ENCODE measurements at places on chromosomes 11 and 22. TPM values are rescaled to one million over a fixed set of nuclear protein-coding genes. Genes with fewer than 3 reads are reported as not detected.

The CEND1 gene
- total RNA-seq, result 2.6 TPM

The CEP126 gene
- total RNA-seq, result 1.6 TPM

The PRAME gene
- total RNA-seq, result not detected

The LGALS12 gene
- total RNA-seq, result not detected

The ART1 gene
- total RNA-seq, result not detected

The OR51I1 gene
- total RNA-seq, result not detected

The ARHGAP32 gene
- 2.1 TPM for total RNA-seq

DNA sequence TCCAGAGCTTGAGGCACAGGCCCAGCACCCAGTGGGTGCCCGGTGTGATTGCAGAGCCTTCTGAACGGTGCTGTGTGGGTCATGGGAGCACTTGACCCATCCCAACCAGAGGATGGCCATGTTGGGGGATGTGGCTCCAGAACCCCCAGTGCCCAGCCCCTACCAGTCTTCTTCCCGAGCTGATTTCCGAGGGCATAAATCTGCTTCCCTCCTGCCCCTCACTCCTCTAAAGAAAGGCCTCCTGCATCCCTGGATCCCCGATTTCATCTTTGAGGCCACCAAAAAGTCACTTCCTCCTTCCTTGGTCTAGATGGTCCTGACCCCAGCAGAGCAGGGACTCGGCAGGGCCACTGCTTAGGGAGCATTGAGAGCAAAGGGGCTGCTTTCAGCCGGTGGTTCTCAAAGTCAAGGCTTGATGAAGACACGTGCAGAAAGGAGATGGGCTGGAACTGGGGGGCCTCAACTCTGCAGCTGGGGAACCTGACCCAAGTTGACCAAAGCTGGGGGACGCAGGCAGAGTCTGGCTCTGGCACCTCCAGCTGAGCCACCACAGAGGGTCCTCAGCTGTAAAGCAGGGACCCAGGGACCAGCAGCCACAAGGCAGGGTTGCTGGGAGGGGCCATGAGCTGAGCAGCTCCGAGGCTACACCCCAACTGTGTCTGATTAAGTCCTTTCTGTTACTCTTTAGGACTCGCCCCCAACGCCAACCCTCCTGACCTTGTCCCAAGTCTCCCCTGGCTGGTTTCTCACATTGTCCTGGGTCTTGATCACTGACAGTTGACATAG is 56.6 kb downstream of the LINC01488 start:
- no peaks in the 10 kb centered on the region for H3K36me3 ChIP-seq
- no peaks in the 10 kb centered on the region for H3K27me3 ChIP-seq
- H3K27ac ChIP-seq, result no peak overlapping the region
- H3K4me3 ChIP-seq, result no peak overlapping the region

GRCh38 chr11:123061403-123062157 is at the start of gene HSPA8:
HSPA8 (minus strand) TSS chr11:123062136; CDS start chr11:123061324, 812 bp downstream.
- peak within 1 kb of the TSS; percentile 96 for H3K27ac ChIP-seq
- peak within 1 kb of the TSS; percentile 96 for H3K4me3 ChIP-seq
- peaks cover 51% of the 10 kb centered on the region for H3K36me3 ChIP-seq
- H3K4me1 ChIP-seq, result peaks cover 61% of the 10 kb centered on the region
- H3K27me3 ChIP-seq, result no peaks in the 10 kb centered on the region

DNA sequence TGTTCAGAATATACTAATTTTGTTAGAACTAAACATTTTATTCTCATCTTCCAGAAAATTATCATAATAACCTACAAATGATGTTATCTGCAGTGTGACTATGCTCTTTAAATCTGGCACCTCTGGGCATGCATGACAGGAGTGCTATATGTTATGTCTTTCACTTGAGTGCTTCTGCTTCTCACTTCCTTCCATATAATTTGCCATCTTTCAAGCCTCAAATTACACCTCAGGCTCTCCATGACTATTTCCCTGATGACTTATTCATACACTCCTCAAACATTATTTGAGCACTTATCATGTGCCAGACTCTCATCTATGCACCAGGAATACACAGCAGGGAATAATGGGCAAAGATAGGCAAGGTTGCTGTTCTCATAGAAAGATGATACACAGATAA is 219.3 kb upstream of the POU2AF2 start:
- no peak overlapping the region for H3K4me3 ChIP-seq
- DNase-seq, result no peak
- no peaks in the 10 kb centered on the region for H3K27me3 ChIP-seq
- no peaks in the 10 kb centered on the region for H3K4me1 ChIP-seq
- H3K36me3 ChIP-seq, result no peaks in the 10 kb centered on the region
- H3K27ac ChIP-seq, result no peak overlapping the region

- H3K4me1 ChIP-seq, result no peaks in the 10 kb centered on the region
- no peaks in the 10 kb centered on the region for H3K36me3 ChIP-seq
- no peak overlapping the region for H3K4me3 ChIP-seq
Observed at GRCh38 chr11:105935791-105936190, 86.2 kb downstream of the MSANTD4 start.

GRCh38 chr11:86773513-86774252 is 26.7 kb upstream of the PRSS23 start:
- no peak overlapping the region for H3K4me3 ChIP-seq
- H3K27me3 ChIP-seq, result no peaks in the 10 kb centered on the region
- no peak for DNase-seq
- no peaks in the 10 kb centered on the region for H3K4me1 ChIP-seq

DNA sequence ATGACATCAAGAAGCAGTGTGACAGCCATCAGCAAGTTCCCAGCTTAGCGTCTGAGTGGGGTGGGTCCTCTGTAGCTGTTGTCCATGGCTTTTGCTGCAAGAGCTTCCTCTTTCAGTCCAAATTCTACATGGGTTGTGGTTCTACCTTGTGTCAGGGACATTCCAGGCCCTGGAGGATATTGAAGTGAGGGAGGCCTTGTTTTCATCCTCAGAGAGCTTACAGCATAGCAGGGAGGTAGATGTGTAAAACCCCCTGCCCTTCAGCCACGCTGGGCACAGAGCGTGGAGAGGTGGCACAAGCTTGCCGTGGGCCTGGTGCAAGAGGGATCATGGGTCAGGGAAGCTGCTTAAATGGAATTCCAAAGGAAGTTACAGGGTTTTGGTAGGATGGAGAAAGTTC is 93.9 kb downstream of the GRIK4 start:
- no peaks in the 10 kb centered on the region for H3K4me1 ChIP-seq
- H3K4me3 ChIP-seq, result no peak overlapping the region
- no peaks in the 10 kb centered on the region for H3K36me3 ChIP-seq
- H3K27ac ChIP-seq, result no peak overlapping the region
- DNase-seq, result no peak
- H3K27me3 ChIP-seq, result no peaks in the 10 kb centered on the region

GRCh38 chr11:100578831-100579311 is 108.2 kb upstream of the ARHGAP42 start:
- no peak overlapping the region for H3K27ac ChIP-seq
- DNase-seq, result no peak
- H3K4me3 ChIP-seq, result no peak overlapping the region
- H3K4me1 ChIP-seq, result no peaks in the 10 kb centered on the region

- H3K4me1 ChIP-seq, result no peaks in the 10 kb centered on the region
- no peaks in the 10 kb centered on the region for H3K36me3 ChIP-seq
- DNase-seq, result no peak
- H3K27ac ChIP-seq, result no peak overlapping the region
- no peak overlapping the region for H3K4me3 ChIP-seq
Observed at GRCh38 chr22:48579043-48579927, 1248.4 kb downstream of the BRD1 start.

GRCh38 chr11:113163291-113164030 is 150.9 kb upstream of the TTC12 start:
- no peaks in the 10 kb centered on the region for H3K36me3 ChIP-seq
- H3K27ac ChIP-seq, result no peak overlapping the region
- no peaks in the 10 kb centered on the region for H3K27me3 ChIP-seq
